ENCODE measurements at places on chromosomes 5 and 9. TPM values are rescaled to one million over a fixed set of nuclear protein-coding genes. Genes with fewer than 3 reads are reported as not detected.

The EIF4E1B gene
- not detected for total RNA-seq

The FOXD4L5 gene
- 0.08 TPM for total RNA-seq

The ANKS6 gene
- total RNA-seq: 19.6 TPM

The CTSL gene
- total RNA-seq: 45.2 TPM

The ZSWIM6 gene
- 10.8 TPM for total RNA-seq

The PLAC8L1 gene
- total RNA-seq: 0.49 TPM

Measured in Panc1 (cell line).